ENCODE measurements at places on chromosomes 7 and 10. TPM values are rescaled to one million over a fixed set of nuclear protein-coding genes. Genes with fewer than 3 reads are reported as not detected.

DNA sequence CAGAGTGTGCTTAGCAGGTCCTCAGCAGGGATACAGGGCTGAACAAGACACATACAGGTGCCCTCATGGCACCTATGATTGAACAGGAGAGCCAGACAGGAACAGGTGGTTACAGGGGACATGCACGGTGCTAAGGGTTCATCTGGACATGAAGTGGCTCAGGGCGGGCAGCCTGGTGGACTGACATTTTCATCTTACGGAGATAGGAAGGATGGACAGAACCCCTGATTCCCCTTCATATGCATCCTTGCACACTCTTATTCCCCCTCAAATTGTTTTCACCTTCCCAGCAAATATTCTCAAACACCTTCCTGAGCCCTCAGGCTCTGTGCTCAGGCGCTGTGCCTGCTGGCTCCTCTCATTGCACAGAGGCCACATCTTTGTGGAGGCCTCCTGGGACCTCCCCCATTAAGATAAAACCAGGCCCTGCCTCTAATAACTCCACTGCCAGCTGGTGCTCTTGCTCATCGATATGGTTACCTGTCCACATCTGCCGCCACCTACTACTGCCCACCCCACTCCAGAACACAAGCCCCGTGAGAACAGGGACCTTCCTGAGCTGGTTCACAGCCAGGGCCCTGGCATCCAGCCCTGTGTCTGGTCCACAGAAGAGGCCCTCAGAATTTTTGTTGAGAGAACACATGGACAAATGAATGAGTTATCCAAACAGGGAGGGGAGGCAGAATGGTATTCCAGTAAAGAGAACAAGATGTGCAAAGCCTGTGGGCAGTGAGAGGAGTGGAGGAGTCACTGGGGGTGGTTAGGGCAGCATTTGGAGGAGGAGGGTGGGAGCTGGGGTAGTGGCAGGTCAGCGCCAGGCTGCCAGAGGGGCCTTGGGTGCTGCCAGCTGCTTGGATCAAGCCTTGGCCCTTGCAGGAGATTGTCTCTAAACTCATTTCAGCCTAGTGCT lies 68.9 kb upstream of the AQP1 start:
- H3K4me3 ChIP-seq: no peak overlapping the region
- H3K27ac ChIP-seq: no peak overlapping the region
- peaks cover 28% of the 10 kb centered on the region for H3K4me1 ChIP-seq

DNA sequence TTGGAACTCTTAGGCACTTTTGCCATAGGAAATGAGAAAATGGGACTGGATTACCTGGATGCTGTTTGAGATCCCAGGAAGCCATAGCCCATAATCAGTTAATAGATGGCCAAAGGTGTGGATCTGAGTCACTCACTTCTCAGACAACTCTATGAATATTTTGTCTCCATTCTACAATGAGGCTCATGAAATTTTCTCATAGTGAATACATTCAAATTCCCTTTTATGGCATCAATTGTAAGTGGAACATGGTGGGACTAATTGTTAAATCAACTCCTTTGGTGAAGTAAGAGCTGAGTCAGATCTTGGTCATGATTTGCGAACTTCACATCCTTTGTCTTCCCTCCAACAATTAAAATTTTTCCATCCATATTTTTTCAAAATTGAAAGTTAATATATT lies 222.1 kb downstream of the ARL4A start:
- H3K4me1 ChIP-seq: peaks cover 14% of the 10 kb centered on the region
- no peak for DNase-seq
- no peak overlapping the region for H3K4me3 ChIP-seq
- H3K36me3 ChIP-seq: peaks cover 2% of the 10 kb centered on the region
- H3K27ac ChIP-seq: no peak overlapping the region
- H3K27me3 ChIP-seq: no peaks in the 10 kb centered on the region

The EIF3A gene
- 145 TPM for total RNA-seq

The ITIH2 gene
- not detected for total RNA-seq

GRCh38 chr7:142140401-142140959 lies 29.0 kb downstream of the MGAM2 start:
- H3K4me1 ChIP-seq: peaks cover 3% of the 10 kb centered on the region
- H3K27ac ChIP-seq: no peak overlapping the region
- no peak for DNase-seq
- no peaks in the 10 kb centered on the region for H3K36me3 ChIP-seq
- H3K4me3 ChIP-seq: no peak overlapping the region

The AMPH gene
- 2.0 TPM for total RNA-seq

The WEE2 gene
- total RNA-seq: not detected

The MOSPD3 gene
- 25.9 TPM for total RNA-seq

GRCh38 chr7:121873289-121874194 lies 581 bp downstream of the PTPRZ1 start:
- peak overlapping the region; percentile 89 for H3K4me3 ChIP-seq
- peak; percentile 54 for DNase-seq
- H3K4me1 ChIP-seq: peaks cover 16% of the 10 kb centered on the region
- peaks cover 67% of the 10 kb centered on the region for H3K27me3 ChIP-seq

GRCh38 chr7:1851721-1852516 lies 181.8 kb downstream of the ELFN1 start:
- peaks cover 25% of the 10 kb centered on the region for H3K4me1 ChIP-seq
- no peak overlapping the region for H3K4me3 ChIP-seq
- H3K36me3 ChIP-seq: no peaks in the 10 kb centered on the region
- no peak for DNase-seq
- H3K27me3 ChIP-seq: peaks cover 14% of the 10 kb centered on the region
- no peak overlapping the region for H3K27ac ChIP-seq

GRCh38 chr10:125782616-125783015 lies 7.0 kb upstream of the MMP21 start:
- no peak overlapping the region for H3K4me3 ChIP-seq
- peaks cover 4% of the 10 kb centered on the region for H3K4me1 ChIP-seq
- no peaks in the 10 kb centered on the region for H3K36me3 ChIP-seq
- DNase-seq: no peak

The PPP1R17 gene
- not detected for total RNA-seq

GRCh38 chr10:114726820-114727271 lies 68.8 kb upstream of the ABLIM1 start:
- H3K4me3 ChIP-seq: no peak overlapping the region
- no peaks in the 10 kb centered on the region for H3K36me3 ChIP-seq
- H3K27ac ChIP-seq: no peak overlapping the region
- no peak for DNase-seq
- peaks cover 15% of the 10 kb centered on the region for H3K4me1 ChIP-seq
- no peaks in the 10 kb centered on the region for H3K27me3 ChIP-seq

DNA sequence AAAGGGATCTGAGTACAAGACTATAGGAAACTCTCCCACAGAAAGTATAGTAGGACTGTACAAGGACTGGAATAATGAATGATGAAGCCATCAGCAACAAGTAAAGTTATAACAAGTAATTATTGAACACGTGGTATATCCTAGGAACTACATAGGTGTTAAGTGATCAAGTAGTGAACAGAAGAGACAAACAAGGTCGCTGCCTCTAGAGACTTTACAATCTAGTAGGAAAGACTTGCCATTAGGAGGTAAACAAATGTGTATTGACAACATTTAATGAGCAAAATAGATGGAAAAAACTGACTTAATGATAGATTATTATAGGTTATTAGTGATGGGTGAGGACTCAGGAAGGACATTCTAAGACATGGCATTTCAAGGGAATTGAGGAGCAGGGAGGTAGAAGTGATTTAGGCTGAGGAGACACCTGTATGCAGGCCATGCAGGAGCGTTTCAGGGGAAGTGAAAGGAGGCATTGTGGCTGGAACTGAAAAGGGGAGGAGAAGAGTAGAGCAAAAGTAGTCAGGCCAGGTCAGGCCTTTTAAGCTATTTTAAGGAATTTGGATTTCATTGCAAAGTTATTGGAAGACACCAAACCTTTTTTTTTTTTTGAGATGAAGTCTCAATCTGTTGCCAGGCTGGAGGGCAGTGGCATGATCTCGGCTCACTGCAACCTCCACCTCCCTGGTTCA lies 8.5 kb upstream of the GLCCI1 start:
- peaks cover 29% of the 10 kb centered on the region for H3K4me1 ChIP-seq
- no peak overlapping the region for H3K27ac ChIP-seq
- H3K4me3 ChIP-seq: no peak overlapping the region
- H3K36me3 ChIP-seq: no peaks in the 10 kb centered on the region

The WNT8B gene
- total RNA-seq: 0.60 TPM

- peaks cover 11% of the 10 kb centered on the region for H3K36me3 ChIP-seq
- H3K4me3 ChIP-seq: no peak overlapping the region
- no peaks in the 10 kb centered on the region for H3K27me3 ChIP-seq
- no peak overlapping the region for H3K27ac ChIP-seq
Measured at GRCh38 chr10:51766423-51767102, 67.2 kb upstream of the CSTF2T start.

- H3K27ac ChIP-seq: no peak overlapping the region
- H3K4me3 ChIP-seq: no peak overlapping the region
- peaks cover 11% of the 10 kb centered on the region for H3K27me3 ChIP-seq
- H3K4me1 ChIP-seq: no peaks in the 10 kb centered on the region
- DNase-seq: no peak
- H3K36me3 ChIP-seq: no peaks in the 10 kb centered on the region
Measured at GRCh38 chr7:87784424-87784823, 91.7 kb downstream of the SLC25A40 start.

DNA sequence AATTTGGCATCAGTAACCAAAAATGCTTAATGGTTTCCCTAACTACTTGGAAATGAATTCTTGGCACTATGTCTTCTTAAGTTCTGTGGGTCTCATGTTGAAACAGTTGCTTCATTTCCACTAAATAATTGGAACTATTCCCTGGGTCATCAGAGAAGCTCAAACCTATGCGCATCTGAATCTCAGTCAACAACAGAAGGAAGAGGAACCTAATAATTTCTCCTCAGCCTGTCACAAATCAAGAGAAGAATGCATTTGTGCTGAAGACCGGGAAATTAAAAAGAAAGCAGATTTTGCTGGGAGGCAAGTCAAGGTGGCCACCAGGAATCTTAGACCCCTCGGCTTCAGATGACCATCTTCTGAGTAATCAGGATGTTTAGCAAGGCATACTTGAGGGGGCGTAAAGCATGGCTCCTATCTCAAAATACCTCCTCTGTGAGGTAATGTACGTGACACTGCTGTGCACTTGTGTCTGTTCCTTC lies 41.4 kb downstream of the TOMM7 start:
- H3K36me3 ChIP-seq: no peaks in the 10 kb centered on the region
- no peak for DNase-seq
- no peak overlapping the region for H3K4me3 ChIP-seq

DNA sequence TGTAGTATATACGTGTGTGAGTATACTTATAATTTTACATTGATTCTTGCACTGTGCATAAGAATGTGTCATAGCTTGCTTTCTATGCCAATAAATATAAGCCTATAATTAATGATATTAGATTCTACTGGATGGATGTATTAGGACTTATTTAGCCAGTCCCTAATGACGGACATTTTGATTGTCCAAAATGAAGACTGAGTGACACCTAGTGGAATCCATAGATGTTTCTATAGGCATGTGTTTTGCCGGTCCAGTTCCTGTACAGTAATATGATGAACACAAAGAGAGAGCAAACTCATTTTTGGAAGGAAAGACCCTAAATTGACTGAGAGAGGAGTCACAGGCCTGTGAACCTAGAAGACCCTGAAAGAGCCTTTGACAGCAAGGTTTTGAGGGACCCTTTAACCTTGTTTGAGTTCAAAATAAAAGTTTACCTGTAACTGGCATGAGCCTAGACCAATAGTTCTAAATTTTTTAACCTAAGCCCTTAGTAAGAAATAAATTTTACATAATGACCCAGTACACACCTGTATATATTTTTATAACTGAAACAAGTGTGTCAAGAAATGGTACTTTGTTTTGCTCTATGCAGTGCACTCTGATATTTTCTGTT lies 42.4 kb upstream of the AGBL3 start:
- H3K4me3 ChIP-seq: no peak overlapping the region
- H3K27me3 ChIP-seq: no peaks in the 10 kb centered on the region

DNA sequence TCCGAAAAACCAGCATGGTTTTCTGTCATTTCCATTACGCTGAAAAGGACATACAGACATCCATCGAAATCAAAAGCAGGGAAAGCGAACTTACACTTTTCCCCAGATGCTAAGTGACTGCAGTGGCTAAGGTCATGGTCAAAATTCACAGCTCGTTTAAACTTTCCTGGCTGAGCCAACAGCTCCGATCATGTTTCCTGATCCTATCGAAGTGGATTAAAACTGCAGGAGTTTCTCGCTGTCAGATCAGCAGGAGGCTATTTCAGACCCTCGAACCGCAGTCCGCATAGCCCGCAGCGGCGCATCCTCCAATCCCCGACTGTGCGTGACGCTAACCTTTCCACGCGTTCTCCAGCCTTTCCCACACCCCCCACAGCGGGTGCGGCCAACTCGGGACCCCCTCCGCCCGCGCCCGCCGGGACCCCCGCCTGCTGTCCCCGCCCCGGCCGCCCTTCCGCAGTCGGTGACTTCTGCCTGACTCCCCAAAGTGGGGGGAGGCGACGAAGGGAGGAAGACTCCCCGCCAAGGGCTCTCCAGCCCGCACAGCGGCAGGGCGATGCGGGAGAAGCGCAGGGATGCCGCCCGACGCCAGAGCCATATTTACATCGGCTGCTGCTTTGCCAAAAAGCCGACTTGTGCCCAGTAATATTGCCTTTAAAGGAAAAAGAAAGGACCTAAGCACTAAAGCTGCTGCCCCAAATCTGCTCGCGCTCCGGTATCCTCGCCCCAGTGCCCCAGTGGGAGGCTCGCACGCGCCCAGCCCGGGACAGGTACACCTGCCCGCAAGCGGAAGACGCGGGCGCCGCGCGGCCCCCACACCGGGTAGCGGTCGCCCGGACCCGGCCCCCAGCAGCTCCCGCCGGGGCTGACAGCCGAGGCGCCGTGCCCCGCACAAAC lies 1.2 kb downstream of the PIP4K2A start:
- H3K4me1 ChIP-seq: peaks cover 27% of the 10 kb centered on the region
- H3K36me3 ChIP-seq: no peaks in the 10 kb centered on the region
- peak overlapping the region; percentile 47 for H3K27ac ChIP-seq
- DNase-seq: peak; percentile 56
- H3K27me3 ChIP-seq: no peaks in the 10 kb centered on the region

The SEMA3A gene
- 44.4 TPM for total RNA-seq

DNA sequence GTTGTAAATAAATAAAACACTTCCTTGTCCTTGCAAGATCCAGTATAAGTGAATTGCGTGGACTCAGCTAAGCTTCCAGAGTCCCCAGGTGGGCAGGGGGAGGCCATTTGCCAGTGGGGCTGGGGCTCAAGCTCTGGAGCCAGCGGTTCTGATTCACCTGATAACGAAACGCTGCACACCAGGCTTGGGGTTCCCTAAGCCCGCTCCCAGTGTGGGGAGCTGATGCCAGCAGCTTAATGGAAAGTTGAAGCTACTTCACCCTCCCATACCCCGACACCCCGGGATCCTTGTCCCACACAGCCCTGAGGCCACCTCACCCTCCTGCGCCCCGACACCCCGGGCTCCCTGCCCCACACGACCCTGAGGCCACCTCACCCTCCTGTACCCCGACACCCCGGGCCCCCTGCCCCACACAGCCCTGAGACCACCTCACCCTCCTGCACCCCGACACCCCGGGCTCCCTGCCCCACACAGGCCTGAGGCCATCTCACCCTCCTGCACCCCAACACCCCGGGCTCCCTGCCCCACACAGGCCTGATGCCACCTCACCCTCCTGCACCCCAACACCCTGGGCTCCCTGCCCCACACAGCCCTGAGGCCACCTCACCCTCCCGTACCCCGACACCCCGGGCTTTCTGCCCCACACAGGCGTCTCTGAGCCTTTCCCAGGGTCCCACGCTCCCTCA lies 30.8 kb downstream of the FKBP6 start:
- H3K4me1 ChIP-seq: peaks cover 11% of the 10 kb centered on the region
- peaks cover 10% of the 10 kb centered on the region for H3K27me3 ChIP-seq
- no peaks in the 10 kb centered on the region for H3K36me3 ChIP-seq
- no peak for DNase-seq
- no peak overlapping the region for H3K4me3 ChIP-seq
